ENCODE measurements at places on chromosomes 5 and 9.

GRCh38 chr9:79562749-79563386, 8.9 kb upstream of the TLE4 start:
- DNase-seq, result no peak

DNA sequence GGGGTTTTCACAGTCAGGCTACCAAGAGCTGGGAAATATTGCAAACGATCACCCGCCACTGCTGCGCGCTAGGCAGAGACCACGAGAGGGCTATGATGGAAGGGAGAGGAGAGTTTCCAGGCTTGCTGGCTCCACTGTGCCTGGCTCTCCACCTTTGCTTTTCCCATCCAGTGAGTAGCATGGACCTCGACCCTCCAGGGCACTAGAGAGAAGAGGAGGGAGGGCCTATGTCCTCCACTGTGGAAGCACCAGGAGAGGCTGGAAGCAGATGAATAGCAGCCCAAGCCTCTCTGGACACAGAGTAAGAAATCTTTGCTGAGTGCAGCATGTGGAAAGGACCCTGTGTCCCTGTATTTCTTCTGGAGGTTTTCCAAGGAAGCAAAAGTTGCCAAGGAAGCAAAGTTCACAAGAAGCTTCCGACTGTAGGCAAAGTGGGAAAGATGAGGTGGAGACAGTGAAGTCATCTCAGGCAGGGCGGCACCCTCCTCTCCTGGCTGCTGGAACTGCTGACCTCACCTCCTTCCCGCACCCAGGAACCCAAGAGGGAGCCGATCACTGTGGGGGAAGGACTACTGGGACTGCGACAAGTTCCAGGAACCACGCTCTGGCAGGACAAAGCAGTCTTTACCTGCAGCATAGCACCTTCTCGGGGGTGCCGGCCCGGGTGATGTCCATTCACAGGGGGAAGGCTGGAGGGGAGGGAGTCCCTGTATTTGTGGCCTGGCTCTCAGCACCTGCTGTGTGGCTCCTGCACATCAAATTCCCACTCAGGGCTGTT, 79.6 kb downstream of the CSNK1A1 start:
- no peak for DNase-seq

DNA sequence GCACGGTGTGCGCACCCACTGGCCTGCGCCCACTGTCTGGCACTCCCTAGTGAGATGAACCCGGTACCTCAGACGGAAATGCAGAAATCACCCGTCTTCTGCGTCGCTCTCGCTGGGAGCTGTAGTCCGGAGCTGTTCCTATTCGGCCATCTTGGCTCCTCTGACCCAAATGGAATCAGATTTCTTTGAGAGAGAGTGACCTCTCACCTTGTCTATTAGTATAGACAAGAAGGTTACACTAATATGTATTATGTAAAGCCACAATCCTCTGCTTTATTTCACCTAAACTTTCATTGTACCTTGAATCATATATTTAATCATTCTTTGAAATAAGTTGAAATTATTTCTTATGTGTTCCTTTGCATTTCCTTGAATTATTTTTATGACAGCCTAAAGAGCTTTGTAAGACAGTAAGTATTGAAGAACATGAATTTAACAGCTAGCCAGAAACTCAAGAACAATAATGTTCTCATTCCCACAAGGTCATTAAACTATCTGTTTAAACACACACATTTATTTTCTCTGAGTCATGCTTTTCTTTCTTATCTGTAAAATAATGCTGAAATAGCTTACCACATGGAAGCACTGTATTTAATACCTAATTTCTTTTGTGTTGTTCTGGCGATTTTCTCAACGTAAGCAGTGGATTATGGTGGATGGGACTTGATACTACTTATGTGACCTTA, 91.8 kb upstream of the DMRTA1 start:
- no peak for DNase-seq

- DNase-seq, result peak; percentile 37
Measured at GRCh38 chr9:136996361-136997292, at the start of gene CLIC3. TSS of gene CLIC3 (minus strand) at chr9:136996568. CDS start at chr9:136996543, 25 bp downstream.

DNA sequence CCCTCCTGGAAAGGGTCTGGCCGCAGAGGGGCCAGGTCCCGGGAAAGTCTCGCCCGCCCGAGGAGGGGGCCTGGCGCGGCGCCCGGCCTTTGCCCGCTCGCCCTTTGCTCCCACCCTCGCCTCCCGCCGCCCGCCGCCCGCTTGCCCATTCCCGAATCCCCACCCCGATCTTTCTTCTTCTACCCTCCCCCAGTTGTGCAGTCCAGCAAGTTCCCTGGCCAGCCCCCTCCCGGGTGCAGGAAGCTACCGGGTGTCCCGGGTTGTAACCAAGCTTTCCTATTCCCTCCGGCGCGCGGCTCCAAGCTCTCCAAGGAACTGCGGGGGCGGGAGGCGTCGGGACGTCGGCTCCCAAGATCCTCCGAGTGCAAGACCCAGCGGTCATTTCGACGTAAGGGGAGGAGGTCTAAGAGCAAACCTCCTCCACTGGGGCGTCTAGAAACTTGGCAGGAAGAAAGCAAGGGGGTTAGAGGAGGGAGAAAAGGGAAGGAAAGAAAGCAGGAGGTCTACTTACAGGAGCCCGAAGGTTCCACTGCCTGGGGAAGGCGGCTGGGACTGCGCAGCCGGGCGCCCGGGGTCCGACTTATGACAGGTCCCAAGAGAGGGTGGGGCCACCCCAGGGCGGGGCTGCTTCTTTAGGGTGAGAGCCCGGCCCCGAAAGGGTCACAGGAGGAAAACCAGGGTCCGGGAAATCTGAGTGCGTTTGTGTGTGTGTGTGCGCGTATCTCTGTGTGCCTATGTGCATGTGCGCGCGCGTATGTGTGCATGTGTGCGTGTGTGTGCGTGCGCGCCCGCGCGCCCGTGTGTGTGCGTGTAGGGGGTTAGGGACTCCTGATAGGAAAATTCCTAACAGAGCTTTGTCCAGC, at the start of gene PTGR1:
PTGR1 (minus strand) TSS at position 556 of the 863 bp plus-strand sequence. CDS start 2,225 bp downstream, outside the sequence.
- DNase-seq, result no peak

GRCh38 chr5:167011196-167011595, 1280.2 kb upstream of the WWC1 start:
- no peak for DNase-seq

DNA sequence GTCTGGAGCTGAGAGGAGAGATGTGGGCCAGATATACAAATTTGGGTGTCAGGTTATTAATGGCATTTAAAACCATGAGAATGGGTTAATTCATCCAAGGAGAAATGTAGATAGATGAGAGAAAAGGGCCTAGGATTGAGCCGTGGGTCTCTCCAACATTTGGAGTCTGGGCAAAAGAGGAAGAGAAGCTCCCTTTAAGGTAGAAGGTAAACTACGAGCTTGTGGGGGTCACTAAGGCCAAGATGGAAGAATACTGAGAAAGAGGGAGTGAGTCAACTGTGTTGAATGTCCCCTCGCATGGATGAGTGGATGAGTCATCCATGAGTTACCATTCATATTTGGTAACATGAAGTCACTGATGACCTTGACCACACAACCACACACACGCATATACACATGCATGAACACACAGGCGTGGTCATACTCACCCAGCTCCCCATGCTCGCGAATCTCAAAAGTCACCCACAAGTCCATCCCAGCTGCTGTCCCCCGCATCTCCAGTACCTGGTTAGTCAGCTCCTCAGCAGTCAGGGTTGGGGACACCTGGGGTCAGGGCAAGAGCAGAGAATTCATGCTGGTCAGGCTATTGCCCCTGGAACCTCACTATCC, 6.8 kb upstream of the FCHSD1 start:
- no peak for DNase-seq

- no peak for DNase-seq
Measured at GRCh38 chr9:76358628-76359280, 35.5 kb downstream of the RFK start.

DNA sequence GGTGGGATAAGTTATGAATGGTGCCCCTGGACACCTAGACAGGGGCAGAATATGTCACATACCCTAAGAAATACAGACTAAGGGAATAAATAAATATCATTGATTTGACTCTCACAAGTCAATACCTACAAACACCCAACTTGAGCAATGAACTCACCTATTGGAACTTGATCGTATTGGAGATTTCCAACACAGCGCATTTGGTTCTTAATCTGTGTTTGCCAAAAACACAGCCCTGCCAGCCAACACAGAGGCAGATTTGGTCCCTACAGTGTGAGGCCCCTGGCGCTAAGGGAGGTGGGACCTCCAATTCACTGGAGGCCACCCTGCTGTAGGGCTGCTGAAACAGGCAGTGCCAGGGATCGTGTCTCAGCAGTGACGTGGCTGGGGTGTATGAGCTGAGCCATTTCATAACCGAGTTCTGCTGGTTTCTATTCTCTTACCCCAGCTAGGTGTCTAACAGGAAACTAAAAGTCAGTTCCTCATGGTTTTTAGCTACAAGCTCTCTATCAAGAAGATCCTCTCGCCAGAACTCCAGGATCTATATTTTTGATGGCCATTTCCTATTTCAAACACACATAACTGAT, 84.5 kb downstream of the SLC1A1 start:
- no peak for DNase-seq

DNA sequence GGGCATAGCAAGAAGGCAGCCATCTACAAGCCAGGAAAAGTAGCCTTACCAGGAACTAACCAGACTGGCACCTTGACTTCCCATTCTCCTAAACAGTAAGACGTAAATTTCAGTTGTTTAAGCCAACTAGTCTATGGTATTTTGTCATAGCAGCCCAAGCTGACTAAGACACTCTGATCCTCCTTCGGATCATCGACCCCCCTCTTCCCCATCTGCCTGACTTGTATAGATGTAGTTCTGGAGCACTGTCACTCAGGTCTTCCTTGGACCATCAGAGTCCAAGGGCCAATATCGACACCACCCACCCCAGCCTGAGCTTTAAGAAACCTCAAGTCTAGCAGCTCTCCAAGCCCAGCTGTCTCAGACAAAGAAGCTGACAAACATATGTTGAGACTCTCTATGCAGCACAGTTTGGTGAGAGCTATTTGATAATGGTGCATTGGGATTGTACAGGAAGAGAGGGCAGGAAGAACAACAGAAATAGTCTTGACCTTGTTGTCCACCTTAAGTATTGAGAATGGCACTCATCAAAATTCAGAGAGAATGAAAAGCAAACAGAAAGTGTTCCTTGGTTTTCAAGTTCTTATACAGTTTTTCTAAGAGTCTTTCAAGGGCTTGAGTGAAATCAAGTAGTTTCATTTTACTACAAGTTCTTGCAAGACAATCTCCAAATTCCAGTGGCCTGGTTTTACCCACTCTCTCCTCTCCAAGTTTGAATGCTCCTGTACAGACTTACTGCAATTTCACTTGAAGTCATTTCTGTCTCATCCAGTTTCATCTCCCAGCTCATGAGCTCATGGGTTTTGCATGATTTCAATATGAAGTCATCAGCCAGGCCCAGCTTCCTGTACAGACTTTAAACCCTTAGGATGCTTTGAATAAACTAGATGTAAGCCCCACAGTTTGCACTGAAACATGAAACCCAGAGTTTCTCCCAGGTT, 122.3 kb upstream of the RAI14 start:
- no peak for DNase-seq

DNA sequence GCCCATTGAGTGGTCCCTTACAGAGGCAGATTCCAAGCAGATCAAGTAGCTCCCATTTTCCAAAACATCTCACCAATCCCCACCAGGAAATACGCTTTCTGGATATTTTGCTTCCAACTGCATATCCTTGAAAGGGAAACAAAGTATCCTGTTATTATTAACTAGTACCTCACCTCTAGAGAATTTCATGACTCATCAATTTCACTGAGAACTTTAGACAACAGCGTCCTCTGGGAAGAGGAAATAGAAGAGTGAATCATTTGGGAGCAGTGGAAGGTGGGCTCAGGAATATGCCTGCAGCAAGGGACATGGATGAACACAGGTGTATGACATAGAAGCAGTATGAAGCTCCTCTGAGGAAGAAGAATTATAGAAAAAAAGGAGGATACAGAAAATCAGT, 186.7 kb downstream of the MARCHF11 start:
- DNase-seq, result no peak

GRCh38 chr9:120934281-120934680, 7.7 kb upstream of the TRAF1 start:
- DNase-seq, result no peak

GRCh38 chr5:29143266-29143665, 2050.2 kb upstream of the CDH6 start:
- no peak for DNase-seq

- DNase-seq, result peak; percentile 31
Measured at GRCh38 chr9:97954550-97954989, 16.6 kb upstream of the HEMGN start.

DNA sequence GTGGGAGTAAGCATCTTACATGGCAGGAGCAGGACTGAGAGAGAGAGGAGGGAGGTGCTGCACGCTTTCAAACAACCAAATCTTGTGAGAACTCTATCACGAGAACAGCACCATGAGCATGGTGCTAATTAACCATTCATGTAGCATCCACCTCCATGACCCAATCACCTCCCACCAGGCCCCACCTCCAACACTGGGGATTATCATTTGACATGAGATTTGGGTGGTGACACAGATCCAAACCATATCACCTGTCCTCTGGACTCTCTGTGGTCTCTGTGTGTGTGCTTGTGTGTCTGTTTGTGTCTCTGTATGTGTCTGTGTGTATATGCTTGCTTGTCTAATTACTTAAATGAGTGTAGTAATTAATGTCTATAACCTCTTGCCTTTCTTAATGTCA, 31.1 kb downstream of the SEC61B start:
- DNase-seq, result no peak

DNA sequence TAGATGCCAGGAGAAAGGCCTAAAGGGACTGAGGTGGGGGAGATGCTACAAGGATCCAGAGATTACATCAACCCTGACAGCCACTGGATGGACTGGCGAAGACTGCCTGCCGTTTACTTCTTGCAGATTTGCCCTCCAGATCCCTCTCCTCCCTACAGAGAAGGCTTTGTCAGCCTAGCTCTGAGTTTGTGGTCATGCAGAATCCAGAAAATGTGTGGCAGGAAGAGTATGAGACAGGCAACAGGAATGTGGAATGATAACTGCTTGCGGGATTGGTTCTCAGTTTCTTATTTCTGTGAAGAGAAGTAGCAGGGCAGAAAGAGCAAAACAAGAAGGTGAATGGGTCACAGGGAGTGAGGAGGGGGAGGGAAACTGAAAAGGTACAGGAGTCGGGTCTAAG, 129.6 kb downstream of the TLE1 start:
- no peak for DNase-seq

DNA sequence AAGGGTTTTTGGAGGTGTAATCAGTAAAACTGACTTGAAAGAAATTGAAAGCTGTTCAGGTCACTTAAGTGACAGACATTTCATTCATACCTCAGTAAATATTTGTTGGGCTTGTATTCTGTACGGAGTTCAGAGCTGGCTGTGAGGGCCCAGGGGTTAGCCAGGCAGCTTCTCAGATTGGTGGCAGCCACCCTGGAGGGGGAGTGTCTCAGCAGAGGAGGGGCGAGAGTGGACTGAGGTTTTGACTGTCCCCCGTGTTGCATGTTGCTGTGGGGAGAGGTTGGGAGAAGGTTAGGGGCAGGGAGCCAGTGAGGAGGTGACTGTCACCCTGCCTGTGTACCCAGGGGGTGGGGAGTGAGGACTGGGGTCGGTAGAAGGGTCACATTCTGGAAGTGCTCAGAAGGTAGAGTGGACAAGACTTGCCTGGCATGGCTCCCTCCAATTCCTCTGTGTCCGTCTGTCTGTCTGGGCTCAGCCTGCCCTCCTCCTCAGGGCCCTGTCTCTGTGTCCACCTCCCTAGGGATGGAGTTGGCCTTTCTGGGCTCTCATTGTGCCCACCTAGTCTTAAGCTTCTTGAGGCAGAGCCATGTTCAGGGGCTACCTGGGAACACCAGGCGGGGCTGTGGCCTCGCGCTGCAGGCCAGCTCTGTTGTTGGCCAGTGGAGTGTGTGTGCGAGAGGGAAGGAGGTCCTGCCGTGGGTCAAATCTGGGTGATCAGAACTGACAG, 4.4 kb downstream of the PHF2 start:
- no peak for DNase-seq
